ENCODE measurements at places on chromosomes 13 and 19.
A peak's percentile ranks its signal among the peaks of the same experiment; 100 is the strongest.

GRCh38 chr19:11506101-11506555 lies 489 bp upstream of the ZNF653 start:
- DNase-seq, result no peak

DNA sequence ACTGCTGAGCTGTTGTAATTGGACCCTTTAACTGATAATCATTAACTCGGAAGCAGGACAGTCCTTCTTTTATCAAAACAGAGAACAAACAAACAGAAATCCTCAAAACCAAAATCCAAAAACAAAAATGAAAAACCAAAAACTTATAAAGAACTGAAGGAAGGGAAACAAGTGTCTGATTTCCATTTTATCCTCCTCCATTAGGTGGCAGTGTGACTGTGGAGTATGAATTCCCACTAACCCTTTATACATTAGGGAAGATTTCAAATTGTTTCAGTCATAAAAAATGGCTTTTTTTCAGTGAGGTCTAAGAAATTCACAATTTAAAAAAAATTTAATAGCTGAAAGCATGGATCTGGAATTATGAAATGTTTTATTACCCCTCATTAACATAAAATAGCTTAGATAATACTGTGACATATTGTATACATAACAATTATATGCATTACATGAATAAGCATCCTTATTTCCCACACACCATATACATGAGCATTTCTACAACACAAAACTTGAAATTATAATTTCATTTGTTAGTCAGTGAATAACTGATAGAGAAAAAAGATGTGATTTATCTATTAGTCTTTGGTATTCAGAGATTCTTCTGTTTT lies 1074.3 kb upstream of the PCDH9 start:
- no peak for DNase-seq

DNA sequence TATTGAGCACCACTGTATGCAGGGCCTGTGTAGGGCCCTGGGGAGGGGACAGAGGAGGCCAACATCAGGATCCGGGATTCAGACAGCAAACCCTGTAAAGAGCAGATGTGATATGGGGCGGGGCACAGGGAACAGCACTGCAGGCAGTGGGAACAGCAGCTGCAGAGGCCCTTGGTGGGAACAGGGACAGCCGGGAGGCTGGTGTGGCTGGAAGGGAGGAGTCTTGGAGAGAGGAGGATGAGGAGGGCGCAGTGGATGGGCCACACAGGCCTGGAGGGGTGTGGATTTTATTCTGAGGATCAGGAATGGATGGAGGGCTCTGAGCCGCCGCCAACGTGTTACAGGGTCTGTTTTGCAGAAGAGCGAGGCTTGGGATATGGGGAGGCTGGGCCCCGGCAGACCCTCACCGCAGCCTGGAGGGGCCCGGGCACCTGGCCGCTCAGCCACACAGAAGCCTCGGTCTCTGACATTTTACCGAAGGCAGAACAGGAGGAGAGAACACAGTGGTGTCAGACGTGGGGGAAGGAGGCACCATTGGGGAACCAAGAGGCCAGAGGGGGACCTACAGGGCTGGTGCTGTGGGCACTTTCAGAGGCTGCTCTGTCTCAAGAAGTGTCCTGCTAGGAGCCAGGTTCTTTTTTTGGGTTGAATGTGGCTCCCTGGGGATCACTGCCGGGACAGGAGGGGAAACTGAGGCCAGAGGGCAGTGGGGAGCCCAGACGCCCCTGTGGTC lies 6.9 kb downstream of the EFNA2 start:
- DNase-seq, result no peak

- DNase-seq, result no peak
Measured at GRCh38 chr13:60164234-60164889, 634 bp upstream of the DIAPH3 start.

DNA sequence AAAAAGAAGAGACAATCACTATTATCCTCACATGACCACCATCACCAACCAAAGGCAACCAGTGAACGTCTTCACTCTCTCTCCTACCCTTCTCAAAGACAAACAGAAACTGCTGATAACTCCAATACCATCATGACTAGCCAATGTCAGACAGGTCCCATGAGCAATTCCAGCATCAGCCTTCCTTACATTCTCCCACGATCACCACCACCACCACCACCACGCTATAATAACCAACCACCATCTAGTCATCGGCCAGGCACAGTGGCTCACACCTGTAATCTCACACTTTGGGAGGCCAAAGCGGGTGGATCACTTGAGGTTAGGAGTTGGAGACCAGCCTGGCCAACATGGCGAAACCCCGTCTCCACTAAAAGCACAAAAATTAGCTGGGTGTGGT lies 3.9 kb downstream of the MYO1F start:
- no peak for DNase-seq

GRCh38 chr13:66200555-66200954 lies 1029.6 kb downstream of the PCDH9 start:
- no peak for DNase-seq

DNA sequence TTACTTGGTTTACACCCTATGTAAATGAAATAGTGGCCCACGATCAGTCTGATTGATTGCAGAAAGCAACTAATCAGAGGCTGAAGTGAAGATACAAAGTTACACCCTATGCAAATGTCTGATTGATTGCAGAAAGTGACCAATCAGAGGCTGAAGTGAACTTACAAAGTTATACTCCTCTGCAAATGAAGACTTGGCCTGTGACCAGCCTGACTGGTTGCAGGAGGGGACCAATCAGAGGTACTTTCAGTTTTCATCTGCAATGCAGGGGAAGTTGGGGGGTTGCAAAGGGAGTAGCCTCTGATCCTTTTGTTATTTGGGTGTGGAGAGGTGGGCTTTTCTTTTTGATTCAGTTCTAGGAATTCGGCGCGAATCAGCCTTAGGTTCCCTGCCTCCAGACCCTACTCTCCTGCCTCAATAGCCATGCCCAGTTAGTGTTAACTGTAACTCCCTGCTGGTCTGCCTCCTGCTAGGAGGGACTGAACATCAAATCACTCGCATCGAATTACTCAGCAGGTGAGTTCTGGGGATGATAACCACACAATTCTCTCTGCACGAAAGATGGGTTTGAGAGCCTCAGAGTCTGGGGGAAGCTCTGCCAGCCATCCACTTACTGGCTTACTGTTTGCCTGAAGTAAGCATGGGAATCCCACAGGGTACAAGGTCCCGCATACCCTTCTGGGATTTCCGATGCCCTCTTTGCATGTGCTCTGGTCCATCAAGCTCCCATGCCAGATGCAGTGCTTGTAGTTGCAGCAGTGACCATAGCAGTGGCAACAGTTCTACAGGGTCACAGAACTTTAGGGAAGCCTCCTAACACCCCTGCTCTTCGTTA lies 7.5 kb downstream of the ARL11 start:
- no peak for DNase-seq

DNA sequence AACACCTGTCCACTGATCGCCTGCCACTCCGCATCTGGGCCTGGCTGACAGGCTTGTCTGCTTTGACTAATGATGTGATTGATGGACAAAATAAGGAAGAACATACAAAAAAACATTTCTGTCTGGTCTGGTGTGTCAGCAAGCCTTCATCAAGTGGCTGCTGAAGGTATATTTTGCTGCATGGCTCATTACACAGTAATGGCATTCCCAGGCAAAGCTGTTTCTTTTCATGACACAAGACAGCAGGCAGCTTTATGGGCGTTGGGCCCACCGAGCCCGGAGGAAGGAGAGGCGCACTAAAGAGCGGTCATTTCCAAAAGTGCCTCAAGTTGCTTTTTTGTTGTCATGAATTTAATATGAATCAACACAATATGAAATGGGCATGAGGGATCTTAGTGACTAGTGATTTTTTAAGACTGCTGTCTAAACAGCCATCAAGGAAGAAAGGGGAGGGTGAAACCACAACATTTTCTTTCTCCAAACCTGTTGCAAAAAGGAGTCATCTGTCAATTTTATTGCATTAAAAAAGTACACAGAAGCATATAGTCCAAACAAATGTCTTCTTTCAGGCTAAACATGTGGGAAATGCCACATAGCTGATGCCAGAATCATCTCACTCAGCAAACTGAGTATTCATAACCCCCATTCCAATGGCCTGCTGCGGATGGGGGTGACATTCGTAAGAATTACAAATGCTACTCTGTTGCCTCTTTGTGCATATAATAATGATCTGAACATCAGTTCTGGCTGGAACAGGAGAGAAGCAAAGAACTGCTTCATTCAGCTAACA lies 476.6 kb downstream of the ZNF536 start:
- DNase-seq, result no peak

DNA sequence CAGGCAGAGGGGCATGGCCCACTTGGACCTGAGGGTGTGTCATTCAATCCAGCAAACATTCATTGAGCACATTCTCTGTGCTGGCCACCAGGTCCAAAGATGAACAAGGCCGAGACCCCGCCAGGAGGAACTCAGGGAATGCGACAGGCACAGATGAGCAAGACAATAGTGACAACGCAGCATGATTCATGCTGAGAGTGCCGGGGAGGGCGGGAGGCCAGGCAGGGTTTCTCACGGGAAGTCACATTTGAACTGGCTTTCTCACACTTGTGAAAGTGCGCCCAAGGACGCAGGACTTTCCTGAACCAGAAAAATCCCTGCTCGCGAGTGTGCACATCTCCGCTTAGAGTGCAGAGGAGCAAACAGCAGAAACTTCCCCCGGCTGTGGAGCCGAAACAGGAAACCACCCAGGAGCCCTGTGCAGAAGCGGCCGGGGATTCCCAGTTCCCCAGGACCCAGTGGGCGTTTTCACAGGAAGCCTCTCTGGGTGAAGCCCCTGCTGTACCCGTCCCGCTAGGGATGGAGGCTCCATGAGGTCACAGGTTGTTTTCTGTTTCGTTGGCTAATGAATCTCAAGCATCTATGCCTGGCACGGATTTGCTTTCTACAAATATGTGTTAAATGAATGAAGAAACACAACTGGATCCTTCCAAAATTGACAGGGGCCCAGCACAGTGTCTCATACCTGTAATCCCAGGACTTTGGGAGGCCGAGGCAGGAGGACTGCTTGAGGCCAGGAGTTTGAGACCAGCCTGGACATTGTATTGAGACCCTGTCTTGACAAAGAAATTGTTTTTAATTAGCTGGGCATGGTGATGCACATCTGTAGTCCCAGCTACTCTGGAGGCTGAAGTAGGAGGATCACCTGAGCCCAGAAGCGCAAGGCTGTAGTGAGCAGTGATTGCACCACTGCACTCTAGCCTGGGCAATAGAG lies 68.4 kb upstream of the TM9SF2 start:
- DNase-seq, result no peak

- DNase-seq, result no peak
Measured at GRCh38 chr19:35557539-35558399, 5.7 kb downstream of the ATP4A start.

GRCh38 chr19:38837656-38838121 lies 6.1 kb upstream of the ECH1 start:
- no peak for DNase-seq

- no peak for DNase-seq
Measured at GRCh38 chr19:49067554-49067953, 2.9 kb upstream of the NTF4 start.

DNA sequence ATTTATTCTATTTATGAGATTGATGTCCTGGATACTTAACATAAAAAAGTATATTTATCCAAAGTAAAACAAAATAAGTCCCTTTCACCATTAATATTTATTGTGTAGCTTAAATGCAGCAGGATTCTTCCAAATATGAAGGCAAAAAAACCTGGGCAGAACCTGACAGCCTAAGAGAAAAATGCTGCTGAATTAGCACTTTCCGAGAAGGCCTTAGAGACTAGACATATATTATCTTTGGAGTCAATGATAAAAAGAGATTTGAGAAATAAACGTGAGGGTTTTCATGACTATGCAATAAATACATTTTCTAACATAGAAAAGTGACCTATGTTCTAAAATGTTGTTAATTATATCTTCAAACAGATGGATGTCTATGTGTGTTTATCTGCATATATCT lies 566.9 kb downstream of the PCDH9 start:
- no peak for DNase-seq

GRCh38 chr13:59178344-59178743 lies 985.4 kb downstream of the DIAPH3 start:
- no peak for DNase-seq

GRCh38 chr19:12607631-12608030 lies 3.0 kb downstream of the ZNF490 start:
- no peak for DNase-seq

DNA sequence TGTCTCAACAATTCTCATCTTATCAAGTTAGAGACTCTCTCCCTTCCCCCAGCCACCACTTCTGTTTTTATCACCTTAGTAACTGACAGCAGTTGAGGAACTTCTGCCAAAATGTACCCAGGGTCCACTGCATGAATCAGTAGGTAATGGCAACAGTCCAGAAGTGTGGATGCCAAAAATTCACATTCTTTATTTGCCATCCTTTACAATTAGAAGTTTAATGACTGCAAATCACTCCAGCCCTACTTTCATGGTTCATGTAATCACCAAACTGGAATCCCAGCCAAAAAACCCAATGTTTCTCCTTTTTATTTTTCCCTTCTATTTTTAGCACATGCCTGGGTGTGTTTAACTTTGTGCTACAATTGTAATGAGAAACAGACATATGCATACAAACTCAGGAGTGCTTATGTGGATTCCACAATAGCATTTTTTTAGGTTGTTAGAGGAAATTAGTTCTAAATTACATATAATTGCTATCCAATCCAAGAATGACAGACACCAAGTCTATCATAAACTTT lies 243.5 kb downstream of the RGCC start:
- peak; percentile 96 for DNase-seq

DNA sequence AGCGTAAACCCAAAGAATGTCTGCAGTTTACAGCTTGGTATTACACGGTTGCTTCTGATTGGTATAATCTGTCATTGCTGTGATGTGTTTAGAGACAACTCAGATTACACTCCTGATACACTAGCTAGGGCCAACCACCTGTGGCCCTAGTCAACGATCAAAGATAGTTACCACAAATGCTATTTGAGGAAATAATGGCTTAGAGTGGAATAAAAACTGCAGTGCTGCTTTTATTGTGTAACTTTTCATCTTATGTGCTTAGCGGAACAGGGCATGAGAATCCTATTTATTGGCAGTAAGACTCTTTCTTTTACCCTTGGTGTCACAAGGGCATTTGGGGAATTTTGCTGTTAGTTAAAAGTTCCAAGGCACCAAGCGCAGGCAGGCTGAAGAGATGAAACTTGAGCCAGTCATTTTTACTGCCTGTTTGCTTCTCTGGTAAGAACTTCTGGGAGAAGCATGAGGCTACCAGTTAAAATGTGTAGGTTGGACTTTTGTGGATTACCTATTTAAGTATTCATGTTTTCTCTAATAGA lies 363.3 kb downstream of the KCNRG start:
- no peak for DNase-seq

DNA sequence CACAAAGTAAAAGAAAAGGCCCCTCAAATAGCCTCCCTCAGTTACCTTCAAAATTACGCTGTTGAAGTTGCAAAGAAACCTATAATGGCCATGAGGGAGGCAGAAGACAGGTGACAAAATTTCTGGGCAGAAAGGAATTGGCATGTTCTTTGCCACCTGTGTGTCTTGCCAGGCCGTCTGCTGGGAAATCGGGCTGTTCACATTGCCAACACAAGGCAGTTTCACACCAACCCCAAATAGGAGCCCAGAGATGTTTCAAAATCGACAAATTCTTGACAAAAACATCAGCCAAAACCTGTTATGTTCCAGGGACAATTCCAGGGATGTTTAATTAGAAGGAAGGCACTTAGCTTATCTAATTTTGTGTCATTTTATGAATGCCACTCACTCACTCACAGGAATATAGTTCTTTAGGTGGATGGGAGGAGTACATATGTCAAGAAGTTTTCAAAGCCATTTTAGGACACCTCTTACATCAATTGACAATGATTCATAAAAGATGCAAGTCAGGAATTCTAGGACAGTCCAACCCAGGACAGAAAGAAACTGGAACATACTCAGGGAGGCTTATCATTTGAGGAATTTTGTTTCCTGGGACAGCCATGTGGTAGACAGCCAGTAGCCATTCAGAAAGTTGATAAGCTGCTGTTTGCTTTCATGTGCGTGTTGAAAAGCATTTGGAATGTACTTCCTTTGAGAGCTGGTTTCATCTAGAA lies 164.5 kb downstream of the RGCC start:
- no peak for DNase-seq

Measured in NCI-H446 treated with DMSO at 0.1 percent for 48 hours (cell line).